ENCODE measurements at places on chromosomes 2 and 18.

- DNase-seq: no peak
- no peak overlapping the region for H3K4me3 ChIP-seq
- H3K36me3 ChIP-seq: no peaks in the 10 kb centered on the region
- H3K27ac ChIP-seq: no peak overlapping the region
Observed at GRCh38 chr2:133666621-133667020, 98.4 kb upstream of the NCKAP5 start.

DNA sequence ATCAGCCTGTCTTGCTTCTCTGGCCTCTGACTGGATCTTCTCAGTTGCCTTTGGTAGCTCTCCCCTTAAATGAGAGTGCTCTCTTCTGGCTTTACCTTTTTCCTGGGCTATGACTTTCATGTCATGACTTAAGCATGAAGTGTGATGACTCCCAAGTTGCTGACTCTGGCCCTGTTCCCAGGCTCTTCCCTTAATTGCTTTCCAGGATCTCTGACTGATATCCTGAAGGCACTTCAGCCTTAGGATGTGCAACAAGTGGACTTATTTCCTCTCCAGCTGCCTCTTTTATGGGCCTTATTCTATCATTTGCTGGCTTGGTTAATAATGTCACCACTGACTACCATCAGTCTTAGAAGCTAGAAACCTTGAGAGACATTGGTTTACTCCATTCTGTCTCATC, 17.4 kb downstream of the SEMA4F start:
- no peak for DNase-seq
- H3K27ac ChIP-seq: no peak overlapping the region
- no peaks in the 10 kb centered on the region for H3K27me3 ChIP-seq
- H3K36me3 ChIP-seq: no peaks in the 10 kb centered on the region
- H3K4me1 ChIP-seq: no peaks in the 10 kb centered on the region

DNA sequence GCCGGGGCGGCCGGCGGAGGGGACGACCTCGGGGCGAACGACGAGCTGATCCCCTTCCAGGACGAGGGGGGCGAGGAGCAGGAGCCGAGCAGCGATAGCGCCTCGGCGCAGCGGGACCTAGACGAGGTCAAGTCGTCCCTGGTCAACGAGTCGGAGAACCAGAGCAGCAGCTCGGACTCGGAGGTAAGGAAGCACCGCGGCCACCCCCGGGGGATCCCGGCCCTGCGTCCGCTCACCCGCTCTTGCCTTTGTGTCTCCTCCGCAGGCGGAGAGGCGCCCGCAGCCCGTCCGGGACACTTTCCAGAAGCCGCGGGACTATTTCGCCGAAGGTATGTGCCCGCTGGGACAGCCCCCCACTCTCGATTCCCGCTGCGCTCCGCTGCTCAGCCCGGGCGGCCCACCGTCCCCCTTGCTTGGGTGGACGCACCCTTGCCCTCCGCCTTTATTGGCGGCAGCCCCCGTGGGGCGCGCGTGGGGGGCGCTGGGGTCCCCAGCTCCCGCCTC, 611 bp downstream of the TCF7L1 start:
- H3K36me3 ChIP-seq: no peaks in the 10 kb centered on the region
- H3K4me3 ChIP-seq: peak overlapping the region; percentile 95
- H3K4me1 ChIP-seq: peaks cover 51% of the 10 kb centered on the region
- H3K27me3 ChIP-seq: no peaks in the 10 kb centered on the region

GRCh38 chr2:128282976-128283810, 35.5 kb downstream of the HS6ST1 start:
- H3K4me1 ChIP-seq: peaks cover 87% of the 10 kb centered on the region
- H3K27ac ChIP-seq: peak overlapping the region; percentile 15
- no peaks in the 10 kb centered on the region for H3K27me3 ChIP-seq
- no peak for DNase-seq
- H3K36me3 ChIP-seq: no peaks in the 10 kb centered on the region
- no peak overlapping the region for H3K4me3 ChIP-seq

GRCh38 chr2:46229134-46230063, 67.8 kb upstream of the EPAS1 start:
- no peak overlapping the region for H3K27ac ChIP-seq
- no peaks in the 10 kb centered on the region for H3K27me3 ChIP-seq
- DNase-seq: no peak
- no peaks in the 10 kb centered on the region for H3K36me3 ChIP-seq
- peaks cover 5% of the 10 kb centered on the region for H3K4me1 ChIP-seq

DNA sequence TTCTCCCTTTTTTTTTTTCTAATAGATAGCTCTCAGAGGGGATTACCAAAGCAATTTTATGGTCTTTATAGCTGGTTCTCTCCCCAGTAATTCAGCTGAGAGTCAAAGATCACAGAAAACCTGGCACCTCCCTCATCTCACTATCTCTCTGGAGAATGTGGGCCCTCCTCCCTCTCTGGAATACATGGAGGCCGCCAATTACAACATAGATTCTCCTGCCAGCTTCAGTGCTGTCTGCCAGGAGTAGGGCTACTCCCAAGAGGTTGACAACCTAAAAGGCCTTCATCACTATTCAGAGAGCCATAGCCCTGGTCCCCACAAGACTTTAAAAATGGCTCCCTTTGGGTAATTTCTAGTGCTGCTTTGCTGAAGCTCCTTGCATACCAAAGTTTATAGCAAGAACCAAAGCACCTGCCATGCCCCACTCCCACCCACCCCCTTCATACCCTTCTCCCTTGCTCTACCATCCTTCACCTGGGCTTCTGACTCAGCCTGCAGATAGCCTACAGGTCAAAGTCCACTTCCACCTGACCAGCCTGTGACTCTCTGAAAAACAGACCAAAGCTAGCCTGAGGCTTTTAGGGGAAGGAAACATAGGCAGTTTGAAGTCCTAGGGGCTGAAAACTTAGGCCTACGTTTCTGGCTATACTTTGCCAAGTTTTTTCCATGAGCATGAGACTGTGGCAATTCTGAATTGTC, 472.3 kb downstream of the TNS1 start:
- no peak overlapping the region for H3K27ac ChIP-seq
- no peak for DNase-seq
- H3K27me3 ChIP-seq: peaks cover 3% of the 10 kb centered on the region
- no peak overlapping the region for H3K4me3 ChIP-seq
- peaks cover 5% of the 10 kb centered on the region for H3K4me1 ChIP-seq

All from vagina (tissue), 2 donors.